ENCODE measurements at places on chromosomes 7 and 10.

DNA sequence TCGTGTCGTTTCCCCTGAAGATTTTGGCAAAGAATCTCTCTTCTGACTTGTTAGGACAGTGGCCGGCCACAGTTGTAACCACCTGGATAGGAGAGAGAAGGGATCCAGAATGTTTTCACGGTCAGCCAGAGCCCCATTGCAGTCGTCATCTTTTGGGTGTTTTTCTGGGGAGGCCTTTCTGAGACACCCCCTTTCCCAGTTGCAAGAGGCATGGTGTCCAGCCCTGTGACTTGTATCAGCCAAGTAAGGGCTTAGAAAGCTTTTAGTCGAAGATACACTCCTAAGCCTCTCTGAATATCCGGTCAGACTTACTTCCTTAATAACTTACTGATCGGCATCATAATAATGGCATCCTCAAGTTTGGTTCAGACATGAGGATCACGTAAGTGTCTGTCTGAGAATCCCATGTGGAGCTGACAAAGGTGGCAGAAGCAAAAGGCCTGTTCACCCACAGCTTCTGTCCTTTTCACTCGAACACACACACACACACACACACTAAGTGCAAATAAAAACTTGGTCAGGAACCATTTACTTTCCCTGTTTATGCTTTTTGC is 435.7 kb upstream of the GALNT17 start:
- DNase-seq, result peak; percentile 57

- no peak for DNase-seq
These were observed 15.1 kb downstream of the GPR146 start for GRCh38 chr7:1059200-1060091.

DNA sequence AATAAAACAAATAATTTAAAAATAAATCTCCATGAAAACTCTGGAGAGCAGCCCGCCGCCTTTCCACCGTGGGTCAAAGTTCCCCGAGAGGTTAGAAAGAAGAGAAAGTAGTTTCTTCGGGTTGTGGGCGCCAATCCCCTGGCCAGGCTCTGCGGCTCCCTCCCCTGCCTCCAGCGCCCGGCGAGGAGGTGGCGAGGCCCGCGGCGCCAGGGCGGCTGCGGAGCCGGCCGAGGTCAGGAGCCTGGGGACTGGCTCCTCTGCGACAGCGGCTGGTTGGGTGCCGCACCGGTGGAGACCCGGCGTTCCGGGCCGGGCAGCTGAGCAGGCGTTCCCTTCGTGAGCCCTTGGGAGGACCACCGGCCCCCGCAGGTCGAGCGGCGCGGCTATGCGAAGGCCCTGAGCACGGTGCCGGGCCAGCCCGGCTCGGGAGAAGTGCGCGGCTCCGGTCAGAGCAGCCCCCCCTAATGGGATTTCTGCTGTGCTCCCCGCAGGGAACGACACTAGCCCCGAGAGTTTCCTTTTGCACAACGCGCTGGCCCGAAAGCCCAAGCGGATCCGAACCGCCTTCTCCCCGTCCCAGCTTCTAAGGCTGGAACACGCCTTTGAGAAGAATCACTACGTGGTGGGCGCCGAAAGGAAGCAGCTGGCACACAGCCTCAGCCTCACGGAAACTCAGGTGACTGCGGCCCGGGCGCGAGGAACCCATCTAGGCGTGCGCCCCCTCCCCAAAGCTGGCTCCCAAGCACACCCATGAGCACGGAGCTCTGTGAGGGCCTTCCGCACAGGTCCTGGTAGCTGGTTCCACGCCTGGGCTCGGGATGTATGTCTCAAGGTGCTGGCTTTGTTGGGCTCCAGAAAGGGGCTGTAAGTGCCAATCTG is 2.8 kb downstream of the EMX2 start:
- no peak for DNase-seq

DNA sequence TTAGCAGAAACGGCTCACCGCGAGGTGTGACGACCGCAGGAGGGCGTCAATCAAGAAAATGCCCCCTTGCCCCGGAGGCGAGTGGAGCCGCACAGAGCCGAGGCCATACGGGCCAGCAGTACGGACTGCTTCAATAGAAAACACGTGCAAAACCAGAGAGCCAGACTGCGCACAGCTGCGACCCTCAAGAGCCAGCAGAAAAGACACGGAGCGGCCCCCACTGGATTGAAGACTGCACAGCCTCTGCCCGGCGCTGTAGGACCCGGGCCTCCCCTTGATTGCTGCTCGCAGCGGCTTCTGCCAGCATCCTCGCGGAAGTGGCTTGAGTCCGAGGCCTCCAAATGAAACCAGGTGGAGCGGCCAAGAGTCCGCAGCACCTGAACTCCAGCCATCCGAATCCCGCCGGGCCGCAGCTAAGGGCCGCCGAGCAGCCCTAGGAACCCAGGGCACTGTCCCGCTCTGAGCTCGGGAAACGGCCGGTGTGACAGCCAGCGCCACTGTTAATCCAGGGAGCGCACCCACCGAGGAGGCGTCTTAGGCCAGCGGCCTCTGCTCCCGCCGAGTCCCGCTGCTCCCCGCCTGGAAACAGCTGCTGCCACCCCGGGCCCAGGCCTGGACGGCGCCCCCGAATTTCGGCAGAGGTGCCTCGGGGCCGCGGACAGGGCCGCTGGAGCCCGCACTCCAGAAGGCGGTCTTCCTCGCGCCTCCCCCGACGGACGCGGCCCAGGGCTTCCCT is 660 bp upstream of the HHEX start:
- DNase-seq, result no peak
